ENCODE measurements at places on chromosomes 5 and 9. TPM values are rescaled to one million over a fixed set of nuclear protein-coding genes. Genes with fewer than 3 reads are reported as not detected.

GRCh38 chr5:132790201-132790865 lies 13.3 kb upstream of the SEPTIN8 start:
- DNase-seq, result no peak

DNA sequence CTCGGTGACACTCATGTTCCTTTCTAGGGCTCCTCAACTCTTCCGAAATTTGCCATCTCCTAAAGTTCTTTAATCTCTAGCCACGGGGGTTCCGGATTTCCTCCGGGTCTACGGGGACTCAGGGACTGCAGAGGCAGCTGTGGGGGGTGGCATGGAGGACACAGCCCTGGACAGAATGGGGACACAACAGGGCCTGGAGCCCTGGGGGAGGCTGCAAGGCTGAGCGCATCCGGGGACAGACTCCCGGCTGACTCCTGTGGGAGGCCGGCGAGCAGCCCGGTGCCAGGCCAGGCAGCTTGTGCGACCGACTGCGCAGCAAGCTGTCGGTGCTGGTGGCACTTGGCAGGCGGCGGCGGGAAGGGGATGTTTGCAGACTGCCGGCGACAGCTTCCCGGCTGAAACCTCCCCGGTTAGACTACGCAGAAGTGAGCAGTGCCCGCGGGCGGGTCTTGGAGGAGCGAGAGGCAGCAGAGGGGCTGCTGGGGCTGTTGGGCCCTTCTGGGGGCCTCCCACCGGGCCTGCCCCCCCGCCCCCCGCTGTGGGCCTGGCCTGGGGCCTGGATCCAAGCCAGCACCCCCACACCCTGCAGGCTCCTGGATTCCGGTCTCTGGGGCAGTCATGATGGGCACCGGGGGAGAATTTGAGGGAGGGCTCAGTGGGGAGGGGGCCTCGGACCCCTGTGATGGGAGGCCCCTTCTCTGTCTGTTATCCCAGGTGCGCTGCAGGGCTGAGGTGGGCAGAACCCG lies 28.7 kb upstream of the UBAC1 start:
- DNase-seq, result no peak

- DNase-seq, result no peak
Measured at GRCh38 chr5:95216136-95216955, 68.5 kb downstream of the MCTP1 start.

- peak; percentile 90 for DNase-seq
Measured at GRCh38 chr9:100426530-100427365, at the start of gene MSANTD3. TSS of gene MSANTD3 (plus strand) at chr9:100427143. CDS start at chr9:100441939, 14,796 bp downstream.

DNA sequence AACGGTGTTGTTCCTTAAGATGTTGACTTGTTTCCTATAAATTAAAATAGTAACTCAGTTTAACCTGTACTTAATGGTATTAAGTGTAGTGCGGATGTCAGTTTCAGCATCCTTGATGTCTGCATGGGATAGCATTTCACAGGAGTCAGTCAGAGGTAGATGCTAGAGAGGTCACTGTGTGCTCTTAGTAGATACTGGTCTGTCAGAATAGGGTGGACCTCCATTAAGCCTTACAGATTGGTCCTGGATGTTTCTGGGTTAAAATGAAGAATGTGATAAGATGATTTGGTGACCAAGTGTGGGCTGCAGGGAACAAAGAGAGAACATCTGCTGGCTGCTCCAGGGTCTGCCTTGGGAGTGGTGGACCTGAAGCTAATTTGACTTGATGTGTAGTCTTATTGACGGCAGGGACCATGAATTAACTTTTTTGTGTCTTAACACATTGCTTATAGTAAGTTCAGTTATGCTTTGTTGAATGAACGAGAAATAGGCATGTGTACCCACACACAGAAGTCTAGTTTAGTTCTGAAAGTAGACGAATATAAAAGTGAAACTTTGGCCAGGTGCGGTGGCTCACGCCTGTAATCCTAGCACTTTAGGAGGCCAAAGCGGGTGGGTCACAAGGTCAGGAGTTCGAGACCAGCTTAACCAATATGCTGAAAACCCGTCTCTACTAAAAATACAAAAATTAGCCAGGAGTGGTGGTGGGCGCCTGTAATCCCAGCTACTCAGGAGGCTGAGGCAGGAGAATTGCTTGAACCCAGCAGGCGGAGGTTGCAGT lies 12.5 kb downstream of the RAB24 start:
- no peak for DNase-seq

DNA sequence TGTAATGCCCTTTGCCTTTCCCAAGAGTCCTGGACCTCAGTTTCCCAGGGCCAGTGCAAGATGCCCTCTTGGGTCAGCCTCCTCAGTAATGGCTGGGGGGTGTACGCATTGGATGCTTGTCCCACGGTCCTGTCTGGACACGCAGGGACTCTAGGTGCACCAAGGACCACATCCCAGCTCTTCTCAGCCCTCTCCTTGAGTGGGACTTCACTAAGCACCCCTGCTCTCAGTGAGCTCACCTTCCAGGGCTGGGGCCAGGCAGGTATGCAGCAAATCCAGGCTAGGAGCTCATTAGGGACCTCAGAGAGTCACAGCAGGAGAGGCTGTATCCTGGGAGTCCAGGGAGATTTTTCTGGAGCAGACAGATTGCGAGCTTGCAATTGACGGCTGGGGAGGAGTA lies 59.8 kb downstream of the MACROH2A1 start:
- no peak for DNase-seq

GRCh38 chr9:36802201-36802920 lies 229.7 kb downstream of the MELK start:
- DNase-seq, result no peak

- no peak for DNase-seq
Measured at GRCh38 chr9:103999375-104000062, 94.6 kb upstream of the SMC2 start.

GRCh38 chr5:38579105-38579504 lies 22.7 kb upstream of the LIFR start:
- no peak for DNase-seq

DNA sequence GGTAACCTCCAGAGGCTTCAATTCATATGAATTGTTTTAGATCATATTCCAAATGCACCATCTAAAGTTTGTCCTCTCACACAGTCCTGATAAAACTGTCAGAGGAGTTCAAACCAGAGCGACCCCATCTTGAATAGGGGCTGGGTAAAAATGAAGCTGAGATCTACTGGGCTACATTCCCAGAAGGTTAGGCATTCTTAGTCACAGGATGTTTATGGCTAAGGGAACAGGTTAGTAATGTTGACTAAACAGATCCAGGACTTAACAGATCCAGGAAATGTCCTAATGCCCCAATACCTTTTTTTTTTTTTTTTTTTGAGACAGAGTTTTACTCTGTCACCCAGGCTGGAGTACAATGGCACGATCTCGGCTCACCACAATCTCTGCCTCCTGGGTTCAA lies 192.6 kb upstream of the PRDM9 start:
- DNase-seq, result no peak

DNA sequence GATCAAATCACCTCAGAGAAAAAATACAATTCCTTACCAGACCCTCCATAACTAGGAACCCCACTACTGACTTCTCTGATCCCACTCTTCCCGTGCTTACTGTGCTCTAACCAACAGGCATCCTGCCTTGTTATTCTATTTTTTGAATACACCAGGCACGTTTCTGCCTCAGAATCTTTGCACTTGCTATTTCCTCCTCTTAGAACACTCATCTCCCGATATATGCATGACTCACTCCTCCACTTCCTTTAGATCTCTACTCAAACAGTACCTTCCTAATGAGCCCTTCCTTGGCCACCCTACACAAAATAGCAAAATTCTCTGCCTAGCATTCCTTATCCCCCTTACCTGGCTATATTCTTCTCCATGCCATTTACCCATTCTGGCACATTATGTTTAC lies 43.9 kb downstream of the MAPKAP1 start:
- no peak for DNase-seq

Gene SLC35A4
- total RNA-seq, result 29.2 TPM

Gene C5orf24
- total RNA-seq, result 67.0 TPM

Gene PRDM9
- 0.56 TPM for total RNA-seq

Gene UGT3A1
- 45.1 TPM for total RNA-seq

Gene THBS4
- 0.48 TPM for total RNA-seq

Gene CDKN2A
- 0.90 TPM for total RNA-seq

Gene GPR150
- total RNA-seq, result not detected

Gene PCDHGA2
- total RNA-seq, result 0.08 TPM

Gene SYNPO
- 8.4 TPM for total RNA-seq

Gene KIF24
- 1.8 TPM for total RNA-seq

All from hepatocyte (in vitro differentiated cells).